ENCODE measurements at places on chromosomes 1 and 21. TPM values are rescaled to one million over a fixed set of nuclear protein-coding genes. Genes with fewer than 3 reads are reported as not detected.

PRKAA2 gene
- total RNA-seq: 1.1 TPM

ZBTB18 gene
- total RNA-seq: 37.2 TPM

BRDT gene
- under 0.01 TPM for total RNA-seq

DISP3 gene
- 0.28 TPM for total RNA-seq

MTFR1L gene
- 21.5 TPM for total RNA-seq

SLC30A1 gene
- 5.7 TPM for total RNA-seq

LCE7A gene
- not detected for total RNA-seq

CLEC20A gene
- total RNA-seq: 0.28 TPM

C1orf159 gene
- total RNA-seq: 5.0 TPM

DNA sequence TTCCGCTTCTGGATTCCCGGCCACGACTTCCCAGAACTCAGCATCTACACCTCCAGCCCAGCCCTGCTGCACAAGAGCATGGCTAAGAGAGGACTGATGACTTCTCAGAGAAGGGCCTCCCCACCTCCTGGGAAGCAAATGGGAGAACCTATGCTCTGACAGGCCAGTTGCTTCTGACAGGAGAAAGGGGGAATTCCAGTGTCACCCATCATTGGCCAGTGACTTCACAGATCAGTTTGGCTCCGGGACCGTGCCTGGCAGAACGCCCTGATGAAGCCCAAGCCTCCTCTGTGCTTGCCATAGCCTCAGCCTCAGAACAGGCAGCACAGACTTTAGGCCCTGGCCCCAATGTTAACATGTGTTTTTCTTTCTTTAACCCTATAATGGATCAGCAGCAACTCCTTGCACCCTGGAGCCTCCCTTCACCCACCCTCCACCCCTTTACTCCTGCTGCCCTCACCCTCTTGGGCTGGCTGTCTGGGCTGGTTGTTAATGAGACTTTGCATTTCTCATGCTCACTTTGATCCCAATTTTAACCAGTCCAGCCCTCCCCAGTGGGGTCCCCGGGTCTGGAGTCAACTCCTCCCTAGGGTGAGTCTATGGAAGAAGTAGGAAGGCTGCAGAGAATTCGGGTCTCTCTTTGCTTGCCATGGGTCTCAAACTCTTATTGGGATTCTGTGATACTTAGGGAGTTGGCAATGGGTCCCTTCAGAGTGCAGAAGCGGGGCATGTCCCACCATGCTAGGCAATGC lies 42.7 kb upstream of the SLC30A1 start:
- no peak for DNase-seq

- DNase-seq: no peak
These were observed 136.1 kb downstream of the TNFSF18 start for GRCh38 chr1:172914501-172915144.

GRCh38 chr1:163781146-163781545 lies 459.4 kb downstream of the NUF2 start:
- no peak for DNase-seq

- no peak for DNase-seq
These were observed 113.4 kb downstream of the DISP1 start for GRCh38 chr1:222928212-222928611.

- no peak for DNase-seq
These were observed 192.5 kb downstream of the FOXD2 start for GRCh38 chr1:47630346-47630745.

DNA sequence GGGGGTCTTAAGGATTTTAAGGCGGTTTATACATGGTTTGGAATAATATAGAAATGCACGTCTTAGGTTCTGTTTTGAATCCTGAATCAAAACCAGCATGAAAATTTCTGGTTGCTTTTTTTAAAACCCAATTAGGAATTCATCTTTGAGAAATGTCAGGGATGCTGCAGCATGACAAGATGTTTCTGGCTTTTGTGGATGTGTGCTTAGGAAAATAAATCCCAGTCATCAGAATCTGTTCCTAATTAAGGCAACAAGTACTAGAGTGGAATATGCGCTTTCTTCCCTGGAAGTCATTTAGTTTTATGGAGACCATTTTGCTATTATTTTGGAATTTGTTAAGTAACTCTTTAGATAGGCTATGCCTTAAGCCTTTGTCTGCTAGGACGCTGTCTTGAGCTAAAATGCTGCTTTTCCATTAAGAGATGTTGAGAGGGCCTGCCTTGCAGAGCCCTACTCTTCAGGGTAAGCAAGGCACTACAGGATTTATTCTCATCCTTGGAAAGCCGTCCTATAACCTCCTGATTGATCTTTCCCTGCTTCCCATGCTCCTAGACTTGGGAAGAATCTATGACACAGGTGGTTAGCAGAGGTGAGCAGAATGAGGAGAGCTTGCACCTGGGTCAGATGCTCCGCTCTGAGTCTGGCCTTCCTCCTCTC lies 332.8 kb downstream of the DISC1 start:
- DNase-seq: no peak

DNA sequence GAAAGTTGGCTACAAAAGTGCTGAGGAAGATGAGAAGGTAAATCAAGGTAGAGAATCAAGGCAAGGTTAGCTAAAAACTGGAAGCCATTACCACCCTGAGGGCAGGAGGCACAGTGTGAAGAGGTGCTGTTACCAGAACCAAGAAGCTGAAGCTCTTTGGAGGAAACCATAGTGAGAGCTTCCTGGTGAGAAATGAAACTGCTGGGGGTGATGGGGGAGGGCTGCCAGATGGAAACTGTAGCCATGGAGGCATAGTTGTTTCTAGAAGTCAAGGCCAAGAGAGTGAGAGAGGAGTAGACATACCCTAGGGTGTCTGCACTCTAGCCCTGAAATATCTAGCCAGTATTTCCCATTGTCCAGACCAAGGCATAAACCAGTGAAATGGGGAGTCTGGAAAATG lies 28.7 kb downstream of the IFI44 start:
- no peak for DNase-seq

- no peak for DNase-seq
These were observed 1.9 kb downstream of the DPYD start for GRCh38 chr1:97918961-97919360.

DNA sequence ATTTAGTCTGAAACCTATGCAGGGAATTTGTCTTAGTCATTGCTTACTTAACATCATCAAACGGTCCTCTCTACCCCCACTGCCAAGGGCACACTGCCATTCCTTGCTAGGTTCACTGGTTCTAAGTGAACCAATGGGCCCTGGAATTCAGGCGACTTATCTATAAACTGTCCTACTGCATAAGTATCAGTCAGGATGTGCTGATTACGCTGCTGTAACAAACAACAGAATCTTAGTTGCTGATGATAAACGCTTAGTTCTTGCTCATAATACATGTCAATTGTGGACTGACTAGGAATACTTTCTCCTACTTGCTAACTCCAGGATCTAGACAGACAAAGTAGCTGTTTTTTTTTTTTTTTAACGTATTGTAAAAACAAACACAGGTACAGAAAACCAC lies 136.1 kb downstream of the PRDM2 start:
- no peak for DNase-seq

- DNase-seq: no peak
These were observed 38.2 kb upstream of the CSF3R start for GRCh38 chr1:36520771-36521420.

DNA sequence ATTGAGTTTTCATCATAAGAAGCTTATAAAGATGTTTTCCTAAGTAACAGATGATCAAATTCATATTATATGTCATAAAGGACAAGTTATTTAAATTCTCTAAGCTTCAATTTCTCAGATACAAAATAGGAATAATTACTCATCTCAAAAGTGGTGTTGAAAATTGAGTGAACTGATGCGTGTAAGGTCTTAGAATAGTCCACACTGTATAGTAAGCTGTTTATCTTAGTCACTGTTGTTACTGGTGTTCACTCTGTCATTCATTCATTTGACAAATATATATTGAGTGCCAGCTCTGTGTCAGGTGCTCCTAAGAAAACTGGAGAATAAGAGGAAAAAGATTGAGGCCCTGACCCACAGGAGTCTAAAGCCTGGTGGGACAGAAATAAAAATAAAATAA lies 186.3 kb upstream of the BRINP3 start:
- DNase-seq: no peak

DNA sequence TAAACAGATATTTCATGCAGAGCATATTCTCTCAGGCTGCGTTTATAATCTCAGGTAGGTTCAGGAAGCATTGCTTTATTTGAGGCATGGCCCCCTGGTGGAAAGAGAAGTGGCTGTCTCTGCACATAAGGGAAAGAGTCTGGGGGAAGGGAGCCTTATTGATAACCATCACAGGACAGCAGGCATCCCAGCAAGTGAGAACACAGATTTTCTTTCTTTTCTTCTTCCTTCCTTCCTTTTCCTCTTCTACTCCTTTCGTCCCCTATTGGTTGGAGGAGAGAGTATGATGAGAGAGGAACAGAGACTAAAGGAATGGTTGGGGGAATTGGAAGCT lies 21.9 kb downstream of the TSNAX start:
- DNase-seq: no peak

DNA sequence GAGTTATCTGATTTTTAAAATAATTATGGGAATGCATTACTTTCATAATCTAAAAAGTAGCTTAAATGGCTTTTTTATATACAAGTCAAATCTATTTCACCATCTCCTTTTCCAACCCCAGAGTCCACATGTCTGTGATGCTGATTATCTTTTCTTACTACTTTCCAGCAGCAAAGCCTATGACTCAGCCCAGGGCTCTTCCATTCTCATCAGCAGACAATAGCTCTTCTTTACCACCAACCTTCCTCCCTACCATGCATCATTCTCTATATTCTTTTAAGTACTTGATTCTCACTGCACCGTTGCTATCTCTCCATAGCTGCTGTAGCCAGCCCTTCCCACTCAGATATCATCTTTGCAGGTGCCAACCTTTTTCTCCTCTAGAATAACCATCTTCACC lies 61.3 kb downstream of the OVGP1 start:
- DNase-seq: no peak

DNA sequence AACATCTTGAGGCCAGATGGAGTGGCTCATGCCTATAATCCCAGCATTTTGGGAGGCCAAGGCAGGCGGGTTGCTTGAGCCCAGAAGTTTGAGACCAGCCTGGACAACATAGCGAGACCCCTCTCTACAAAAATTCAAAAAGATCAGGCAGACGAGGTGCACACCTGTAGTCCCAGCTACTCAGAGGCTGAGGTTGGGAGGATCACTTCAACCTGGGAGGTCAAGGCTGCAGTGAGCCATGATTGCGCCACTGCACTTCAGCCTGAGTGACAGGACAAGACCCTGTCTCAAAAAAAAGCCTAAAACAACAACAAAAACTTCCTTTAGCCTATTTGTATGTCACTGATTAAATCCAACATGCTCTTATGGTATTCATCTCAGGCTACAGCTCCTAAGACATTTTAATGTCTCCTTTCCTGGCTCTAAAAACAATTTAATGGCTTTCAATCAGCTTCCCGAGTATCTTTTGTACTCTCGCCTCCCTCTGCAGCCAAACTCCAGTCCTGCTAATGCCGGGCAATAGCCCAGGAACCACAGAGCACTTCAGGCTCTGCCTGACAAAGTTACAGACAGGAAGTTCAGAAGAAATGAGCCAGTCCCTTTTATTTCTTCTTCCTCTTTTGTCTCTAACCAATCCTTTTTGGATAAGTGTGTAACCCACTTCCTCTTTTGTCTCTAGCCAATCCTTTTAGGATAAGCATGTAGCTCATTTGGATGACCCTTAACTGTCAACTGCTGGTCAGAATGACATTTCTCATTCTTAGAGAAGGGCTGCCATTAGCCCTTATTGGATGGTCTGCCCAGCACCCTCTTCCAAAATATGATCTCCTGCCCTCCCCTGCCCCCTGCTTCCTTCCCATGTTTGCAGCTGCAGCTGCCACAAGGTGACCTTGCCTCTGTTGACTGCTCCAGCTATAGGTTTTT lies 6.6 kb upstream of the DOP1B start:
- DNase-seq: no peak

- DNase-seq: no peak
These were observed 40.8 kb downstream of the MIS18A start for GRCh38 chr21:32238063-32238462.

DNA sequence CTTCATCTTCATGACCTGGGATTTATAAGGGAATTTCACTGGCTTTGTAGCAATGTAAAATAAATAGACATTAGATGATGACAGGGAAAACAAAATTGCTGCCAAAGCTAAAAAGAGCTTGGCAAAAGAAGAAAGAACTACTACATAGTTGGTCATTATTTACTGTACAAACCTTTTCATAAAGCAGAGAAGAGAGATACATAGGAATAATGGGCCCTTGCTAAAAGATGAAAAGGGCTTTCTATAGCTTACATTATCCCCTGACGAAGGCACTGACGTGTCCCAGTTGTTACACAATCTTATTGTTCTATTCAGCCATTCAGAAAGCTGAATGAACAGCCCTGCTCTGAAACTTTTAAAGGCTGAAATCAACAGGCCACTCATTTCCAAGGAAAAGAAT lies 57.1 kb downstream of the ZC3H11B start:
- DNase-seq: no peak

DNA sequence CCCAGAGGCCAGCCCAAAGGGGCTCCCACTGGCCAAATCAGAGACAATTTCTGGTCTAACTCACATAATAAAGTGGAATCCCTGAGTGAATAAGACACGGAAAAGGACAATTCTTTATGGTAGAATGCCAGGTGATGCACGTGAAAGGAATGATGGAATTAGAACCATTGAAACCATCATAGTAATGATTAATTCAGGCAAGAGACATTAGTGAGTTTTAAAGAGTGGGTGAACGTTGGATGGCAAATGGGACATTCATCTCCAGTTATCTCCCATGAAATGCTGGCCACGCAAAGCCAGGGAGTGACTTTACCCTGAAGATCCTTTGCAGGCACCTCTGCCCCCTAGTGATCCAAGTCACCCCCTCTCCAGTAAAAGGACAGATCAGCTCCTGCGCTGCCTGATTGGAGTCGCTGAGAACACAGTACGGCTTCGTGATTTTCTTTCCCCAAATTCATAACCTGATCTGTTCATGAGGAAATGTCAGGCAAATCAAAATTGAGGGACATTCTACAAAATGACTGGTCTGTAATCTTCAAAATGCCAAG lies 87.5 kb downstream of the AJAP1 start:
- DNase-seq: no peak
